Activated CD4-positive, alpha-beta memory T cell treated with anti-CD3 and anti-CD28 coated beads, Interleukin-2, amount 10 ng/mL, durations not matched to agents 7 days and 5 days (primary cell): ENCODE measurements at places on chromosomes 2 and 18. TPM values are rescaled to one million over a fixed set of nuclear protein-coding genes. Genes with fewer than 3 reads are reported as not detected.

GRCh38 chr2:61732787-61733186, 121.1 kb downstream of the FAM161A start:
- no peak overlapping the region for H3K27ac ChIP-seq
- no peaks in the 10 kb centered on the region for H3K36me3 ChIP-seq
- H3K4me3 ChIP-seq, result no peak overlapping the region
- peaks cover 9% of the 10 kb centered on the region for H3K27me3 ChIP-seq
- H3K4me1 ChIP-seq, result no peaks in the 10 kb centered on the region

DNA sequence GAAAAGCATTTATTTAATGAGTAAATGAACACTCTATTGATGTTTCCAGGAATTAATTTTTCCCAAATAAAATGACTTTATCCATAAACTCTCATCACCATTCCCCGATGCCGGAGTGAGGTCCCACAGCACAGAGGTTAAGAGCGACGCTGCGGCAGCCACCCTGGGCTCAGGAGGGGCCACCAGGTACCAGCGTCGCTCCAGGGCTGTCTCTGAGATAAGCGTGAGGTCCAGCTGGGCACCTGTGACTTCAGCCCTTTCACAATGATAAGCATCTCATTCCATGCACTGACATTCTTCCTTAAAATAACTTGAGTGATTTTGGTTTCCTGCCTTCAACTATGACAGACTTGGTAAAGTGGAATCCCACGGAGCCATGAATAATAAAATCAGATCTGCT, 182.1 kb downstream of the TWIST2 start:
- H3K27ac ChIP-seq, result no peak overlapping the region
- no peaks in the 10 kb centered on the region for H3K4me1 ChIP-seq
- H3K36me3 ChIP-seq, result no peaks in the 10 kb centered on the region
- H3K27me3 ChIP-seq, result peaks cover 30% of the 10 kb centered on the region
- no peak for DNase-seq

GRCh38 chr2:232418466-232419244, 12.0 kb downstream of the ALPG start:
- H3K27me3 ChIP-seq, result peaks cover 55% of the 10 kb centered on the region
- peaks cover 7% of the 10 kb centered on the region for H3K36me3 ChIP-seq
- no peak overlapping the region for H3K27ac ChIP-seq
- DNase-seq, result no peak
- H3K4me3 ChIP-seq, result no peak overlapping the region
- H3K4me1 ChIP-seq, result peaks cover 10% of the 10 kb centered on the region

- no peak overlapping the region for H3K4me3 ChIP-seq
- H3K27ac ChIP-seq, result peak overlapping the region; percentile 8
- H3K27me3 ChIP-seq, result peaks cover 2% of the 10 kb centered on the region
Measured at GRCh38 chr2:7758073-7758759, 841.0 kb downstream of the RNF144A start.

- DNase-seq, result no peak
- H3K4me3 ChIP-seq, result no peak overlapping the region
- peaks cover 9% of the 10 kb centered on the region for H3K4me1 ChIP-seq
Measured at GRCh38 chr2:3302421-3302750, 75.2 kb downstream of the EIPR1 start.

DNA sequence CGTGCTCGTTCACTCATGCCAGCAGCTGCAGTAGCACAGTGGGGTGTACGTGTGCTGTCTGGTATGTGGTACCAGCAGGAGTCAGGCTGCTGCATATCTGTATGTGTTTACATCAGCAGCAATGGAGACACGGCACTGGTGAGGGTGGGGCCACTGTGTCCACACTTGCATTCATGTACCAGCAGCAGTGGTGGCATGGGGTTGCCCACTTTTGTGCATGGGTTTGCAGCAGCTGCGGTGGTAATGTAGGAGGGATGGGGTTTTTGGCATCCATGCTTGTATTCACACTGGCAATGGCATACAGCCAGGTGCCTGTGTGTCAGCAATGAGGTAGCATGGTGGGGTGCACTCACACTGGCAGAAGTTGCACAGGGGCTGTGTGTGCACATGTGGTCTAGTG, 187.8 kb downstream of the KCNJ3 start:
- no peak for DNase-seq
- H3K27me3 ChIP-seq, result no peaks in the 10 kb centered on the region
- no peaks in the 10 kb centered on the region for H3K36me3 ChIP-seq
- H3K4me1 ChIP-seq, result no peaks in the 10 kb centered on the region

GRCh38 chr2:85682378-85682777, 11.8 kb upstream of the GNLY start:
- H3K36me3 ChIP-seq, result peaks cover 25% of the 10 kb centered on the region
- H3K4me1 ChIP-seq, result peaks cover 38% of the 10 kb centered on the region
- H3K27ac ChIP-seq, result peak overlapping the region; percentile 94
- peaks cover 12% of the 10 kb centered on the region for H3K27me3 ChIP-seq
- no peak for DNase-seq
- H3K4me3 ChIP-seq, result peak overlapping the region; percentile 87

DNA sequence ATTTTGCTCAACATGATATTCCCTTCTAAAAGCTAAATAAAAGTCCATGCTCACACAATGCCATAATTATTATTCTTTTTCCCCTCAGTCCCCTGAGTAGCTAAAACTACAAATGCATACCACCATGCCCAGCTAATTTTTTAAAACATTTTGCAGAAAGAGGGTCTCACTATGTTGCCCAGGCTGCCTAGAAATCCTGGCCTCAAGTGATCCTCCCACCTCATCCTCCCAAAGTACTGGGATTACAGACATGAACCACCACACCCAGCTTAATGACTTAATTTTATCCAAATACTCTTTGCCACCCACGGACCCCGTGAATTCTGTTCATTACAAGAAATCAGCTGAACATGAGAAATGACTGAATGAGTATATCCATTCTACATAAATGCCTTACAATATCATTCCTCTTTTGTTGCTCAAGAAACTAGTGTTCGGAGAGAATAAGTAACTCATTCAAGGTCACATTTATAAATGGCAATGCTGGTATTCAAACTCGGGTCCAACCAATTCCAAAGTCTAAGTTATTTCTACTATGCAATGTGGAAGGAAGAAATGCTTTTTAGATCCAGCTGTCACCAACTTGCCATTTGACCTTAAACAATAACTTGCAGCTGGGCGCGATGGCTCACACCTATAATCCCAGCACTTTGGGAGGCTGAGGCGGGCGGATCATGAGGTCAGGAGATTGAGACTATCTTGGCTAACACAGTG, 59.8 kb downstream of the NOL10 start:
- no peak overlapping the region for H3K4me3 ChIP-seq
- DNase-seq, result no peak
- no peaks in the 10 kb centered on the region for H3K27me3 ChIP-seq
- peaks cover 6% of the 10 kb centered on the region for H3K4me1 ChIP-seq

DNA sequence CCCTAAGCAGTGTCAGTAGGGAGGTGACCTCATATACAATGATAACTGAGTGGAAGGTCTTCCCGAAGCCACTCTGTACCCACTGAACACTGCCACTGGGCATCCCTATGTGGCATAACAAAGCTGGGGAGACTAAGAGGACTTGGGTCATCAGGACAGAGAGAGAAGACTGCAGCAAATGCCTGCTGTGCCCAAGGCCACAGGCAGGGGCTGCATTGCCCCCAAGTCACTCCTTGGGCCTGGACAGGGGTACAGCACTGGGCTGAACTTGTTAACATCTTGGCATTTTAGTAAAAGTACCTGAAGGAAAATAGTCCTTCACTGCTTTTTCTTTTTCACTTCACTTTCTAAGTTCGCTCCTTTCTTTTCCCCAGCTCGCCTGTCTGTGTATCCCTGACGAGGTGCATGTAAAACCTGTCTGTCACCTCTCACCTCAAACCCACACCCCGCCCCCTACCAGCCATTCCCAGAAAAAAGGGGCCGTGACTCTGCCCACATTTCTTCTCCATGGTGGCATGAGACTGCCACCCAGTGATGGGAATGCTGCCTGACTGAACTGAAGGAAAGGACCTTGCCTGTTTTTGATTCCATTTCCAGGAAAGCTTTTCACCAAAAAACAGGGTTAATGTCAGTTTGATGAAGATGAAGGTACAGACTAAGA, 62.9 kb downstream of the MTHFD2 start:
- H3K27ac ChIP-seq, result no peak overlapping the region
- peaks cover 17% of the 10 kb centered on the region for H3K4me1 ChIP-seq
- no peak overlapping the region for H3K4me3 ChIP-seq
- no peak for DNase-seq
- no peaks in the 10 kb centered on the region for H3K36me3 ChIP-seq

DNA sequence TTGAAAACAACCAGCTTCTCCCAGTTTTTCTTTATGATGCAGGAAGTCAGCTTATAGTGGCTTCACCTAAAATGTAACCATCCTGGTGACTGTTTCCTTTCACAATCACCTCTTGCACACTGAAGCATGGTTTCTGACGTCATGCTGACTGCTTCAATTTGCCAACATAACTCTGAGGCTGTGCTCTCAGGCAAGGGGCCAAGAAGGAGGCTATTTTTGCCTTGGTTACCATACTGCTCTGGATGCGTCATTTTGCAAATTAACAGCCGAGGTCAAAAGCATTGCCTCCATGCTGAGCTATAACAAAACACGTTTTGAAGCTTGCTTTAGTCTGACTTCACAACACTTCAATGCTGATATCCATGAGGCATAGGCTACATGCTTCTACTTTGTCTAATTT, 397.8 kb downstream of the METTL4 start:
- no peaks in the 10 kb centered on the region for H3K36me3 ChIP-seq
- H3K27ac ChIP-seq, result no peak overlapping the region
- no peaks in the 10 kb centered on the region for H3K27me3 ChIP-seq
- DNase-seq, result no peak
- no peaks in the 10 kb centered on the region for H3K4me1 ChIP-seq

- H3K27ac ChIP-seq, result no peak overlapping the region
- no peaks in the 10 kb centered on the region for H3K4me1 ChIP-seq
- no peak overlapping the region for H3K4me3 ChIP-seq
- no peaks in the 10 kb centered on the region for H3K27me3 ChIP-seq
Measured at GRCh38 chr2:184154438-184154837, 443.9 kb upstream of the ZNF804A start.

GRCh38 chr2:189579585-189580186, 900 bp downstream of the SLC40A1 start:
- no peak overlapping the region for H3K27ac ChIP-seq
- H3K36me3 ChIP-seq, result no peaks in the 10 kb centered on the region
- H3K27me3 ChIP-seq, result peaks cover 35% of the 10 kb centered on the region
- DNase-seq, result no peak
- peak overlapping the region; percentile 72 for H3K4me3 ChIP-seq

IL36B gene
- not detected for total RNA-seq

PAX8 gene
- 1.7 TPM for total RNA-seq
